Activated naive CD4-positive, alpha-beta T cell treated with anti-CD3 and anti-CD28 coated beads for 36 hours (primary cell): ENCODE measurements at places on chromosomes 7 and 10. TPM values are rescaled to one million over a fixed set of nuclear protein-coding genes. Genes with fewer than 3 reads are reported as not detected.

CYREN gene
- 36.7 TPM for total RNA-seq

TMEM184A gene
- 0.36 TPM for total RNA-seq

GNB2 gene
- total RNA-seq, result 221 TPM

LIPN gene
- total RNA-seq, result not detected

CPVL gene
- total RNA-seq, result not detected

NEURL1 gene
- total RNA-seq, result 1.6 TPM

STRIP2 gene
- total RNA-seq, result 76.0 TPM

ELOVL3 gene
- not detected for total RNA-seq

SLC39A12 gene
- not detected for total RNA-seq

JMJD1C gene
- total RNA-seq, result 54.1 TPM

ZC3HAV1L gene
- total RNA-seq, result 5.1 TPM

ST8SIA6 gene
- total RNA-seq, result not detected

PVRIG gene
- total RNA-seq, result 22.8 TPM

FAM24B gene
- total RNA-seq, result 8.1 TPM

SPDYE3 gene
- not detected for total RNA-seq

PRKAR2B gene
- total RNA-seq, result 1.5 TPM

YKT6 gene
- 53.5 TPM for total RNA-seq

OLAH gene
- 0.74 TPM for total RNA-seq

FXYD4 gene
- total RNA-seq, result not detected

CYP2C9 gene
- not detected for total RNA-seq

COL17A1 gene
- not detected for total RNA-seq

SLC35B4 gene
- 10.3 TPM for total RNA-seq

GPC2 gene
- 9.5 TPM for total RNA-seq

AKR1C3 gene
- total RNA-seq, result 0.33 TPM

AKR1C1 gene
- total RNA-seq, result 0.41 TPM

ARHGEF35 gene
- total RNA-seq, result 7.6 TPM

FRMD4A gene
- 1.1 TPM for total RNA-seq

GRID2IP gene
- 0.12 TPM for total RNA-seq

ANKRD26 gene
- total RNA-seq, result 4.6 TPM

PAXIP1 gene
- total RNA-seq, result 18.0 TPM

TMEM270 gene
- total RNA-seq, result not detected

IFIT1B gene
- not detected for total RNA-seq

DLX5 gene
- not detected for total RNA-seq

CYP2C8 gene
- not detected for total RNA-seq

CYP3A4 gene
- not detected for total RNA-seq

VPS37D gene
- total RNA-seq, result not detected

FLNC gene
- 0.02 TPM for total RNA-seq

STEAP1B gene
- total RNA-seq, result not detected

CDK1 gene
- 180 TPM for total RNA-seq

SEMA4G gene
- total RNA-seq, result 0.48 TPM

AP5Z1 gene
- total RNA-seq, result 15.3 TPM

SNX8 gene
- total RNA-seq, result 29.6 TPM
